Fibroblast of lung (primary cell): ENCODE measurements at places on chromosomes 13 and 19. TPM values are rescaled to one million over a fixed set of nuclear protein-coding genes. Genes with fewer than 3 reads are reported as not detected.

Gene KLK1
- not detected in 2 replicates for total RNA-seq

Gene OR7D2
- under 0.01 and 0.17 TPM in 2 replicates for total RNA-seq

Gene TEX26
- 0.26 and 0.66 TPM in 2 replicates for total RNA-seq

Gene ZNF83
- 47.0 and 60.6 TPM in 2 replicates for total RNA-seq

Gene FFAR3
- total RNA-seq = not detected in 2 replicates

Gene VSTM2B
- total RNA-seq = not detected in 2 replicates

Gene FFAR1
- not detected in 2 replicates for total RNA-seq
